Breast epithelium (tissue), 4 donors: ENCODE measurements at places on chromosomes 1 and 21. TPM values are rescaled to one million over a fixed set of nuclear protein-coding genes. Genes with fewer than 3 reads are reported as not detected.
A peak's percentile ranks its signal among the peaks of the same experiment; 100 is the strongest.

DNA sequence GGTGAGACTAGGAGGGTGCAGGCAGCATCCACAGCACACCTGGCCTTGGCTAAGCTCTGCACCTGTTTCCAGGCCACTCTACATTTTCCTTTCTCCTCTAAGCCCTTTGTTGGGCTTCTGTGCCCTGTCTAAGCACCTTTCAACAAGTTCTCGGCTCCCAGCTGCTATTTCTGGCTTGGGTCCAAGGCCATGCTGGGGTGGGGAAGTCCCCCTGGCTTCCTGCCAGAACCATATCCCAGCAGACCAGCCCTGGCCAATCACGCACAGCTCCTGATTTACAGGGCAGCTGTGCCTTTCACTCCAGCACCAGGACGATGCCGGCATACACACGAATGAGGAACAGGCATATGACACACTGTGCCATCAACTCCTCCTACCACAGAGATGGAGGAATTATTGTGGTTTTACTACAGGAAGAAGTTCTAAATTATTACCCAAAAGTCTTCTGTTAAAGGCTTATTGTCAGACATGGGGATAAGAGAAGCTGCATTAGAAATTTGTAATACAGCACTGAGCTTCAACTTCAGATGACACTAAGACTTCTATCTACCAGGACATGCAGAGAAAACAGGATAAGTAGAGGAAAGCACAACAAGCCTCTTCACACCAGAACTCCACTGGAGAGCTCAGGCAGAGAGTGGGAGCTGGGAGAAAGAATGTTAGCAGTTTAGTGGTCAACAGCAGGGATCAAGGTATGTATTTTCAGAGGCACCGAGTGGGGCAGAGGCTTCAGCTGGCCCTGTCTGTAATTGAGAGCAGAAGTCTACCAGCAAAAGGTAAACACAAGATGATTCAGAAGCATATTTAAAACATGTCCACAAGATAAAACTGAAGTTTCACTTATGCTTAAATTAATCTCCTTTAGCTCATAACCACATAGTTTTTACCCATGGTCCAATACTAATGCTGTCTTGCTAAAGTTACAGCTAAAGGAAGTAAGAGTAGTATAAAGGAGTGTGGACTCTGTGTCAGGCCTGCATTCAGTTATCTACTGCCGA, 37.4 kb downstream of the TRIT1 start:
- no peak overlapping the region for H3K4me3 ChIP-seq
- peaks cover 11% of the 10 kb centered on the region for H3K4me1 ChIP-seq
- no peak overlapping the region for H3K27ac ChIP-seq
- DNase-seq: peak; percentile 63
- no peaks in the 10 kb centered on the region for H3K36me3 ChIP-seq

The RNPEP gene
- total RNA-seq: 57.4 TPM

The CFAP141 gene
- not detected for total RNA-seq

GRCh38 chr1:226575739-226576378, 27.3 kb downstream of the STUM start:
- H3K4me3 ChIP-seq: no peak overlapping the region
- DNase-seq: no peak
- H3K27ac ChIP-seq: peak overlapping the region; percentile 35
- no peaks in the 10 kb centered on the region for H3K36me3 ChIP-seq
- no peaks in the 10 kb centered on the region for H3K27me3 ChIP-seq

GRCh38 chr1:39189592-39190041, 14.9 kb upstream of the MACF1 start:
- H3K4me1 ChIP-seq: peaks cover 5% of the 10 kb centered on the region
- no peak overlapping the region for H3K4me3 ChIP-seq
- no peak overlapping the region for H3K27ac ChIP-seq

- no peak for DNase-seq
- no peak overlapping the region for H3K27ac ChIP-seq
- H3K4me1 ChIP-seq: no peaks in the 10 kb centered on the region
- H3K27me3 ChIP-seq: no peaks in the 10 kb centered on the region
These were observed 135.1 kb downstream of the RRAGC start for GRCh38 chr1:38724160-38725131.

The AKNAD1 gene
- total RNA-seq: 2.9 TPM

- no peak for DNase-seq
- no peaks in the 10 kb centered on the region for H3K36me3 ChIP-seq
- no peaks in the 10 kb centered on the region for H3K27me3 ChIP-seq
- H3K4me1 ChIP-seq: no peaks in the 10 kb centered on the region
These were observed 544.1 kb downstream of the KIF26B start for GRCh38 chr1:245698860-245699259.

- H3K27me3 ChIP-seq: no peaks in the 10 kb centered on the region
- H3K4me3 ChIP-seq: no peak overlapping the region
- H3K4me1 ChIP-seq: no peaks in the 10 kb centered on the region
- DNase-seq: no peak
These were observed 10.3 kb downstream of the SH3GLB1 start for GRCh38 chr1:86714561-86715244.
